Glutamatergic neuron (in vitro differentiated cells): ENCODE measurements at places on chromosomes 5 and 9. TPM values are rescaled to one million over a fixed set of nuclear protein-coding genes. Genes with fewer than 3 reads are reported as not detected.

GRCh38 chr5:95393279-95393678 is 2.1 kb downstream of the FAM81B start:
- DNase-seq: no peak

- DNase-seq: no peak
Observed at GRCh38 chr5:37988454-37989046, 148.7 kb upstream of the GDNF start.

GRCh38 chr5:154278908-154279307 is 88.4 kb downstream of the GALNT10 start:
- DNase-seq: no peak

GRCh38 chr9:101486693-101487442 is 46.8 kb upstream of the RNF20 start:
- peak; percentile 78 for DNase-seq

- no peak for DNase-seq
Observed at GRCh38 chr5:57577432-57578175, 95.0 kb upstream of the ACTBL2 start.

DNA sequence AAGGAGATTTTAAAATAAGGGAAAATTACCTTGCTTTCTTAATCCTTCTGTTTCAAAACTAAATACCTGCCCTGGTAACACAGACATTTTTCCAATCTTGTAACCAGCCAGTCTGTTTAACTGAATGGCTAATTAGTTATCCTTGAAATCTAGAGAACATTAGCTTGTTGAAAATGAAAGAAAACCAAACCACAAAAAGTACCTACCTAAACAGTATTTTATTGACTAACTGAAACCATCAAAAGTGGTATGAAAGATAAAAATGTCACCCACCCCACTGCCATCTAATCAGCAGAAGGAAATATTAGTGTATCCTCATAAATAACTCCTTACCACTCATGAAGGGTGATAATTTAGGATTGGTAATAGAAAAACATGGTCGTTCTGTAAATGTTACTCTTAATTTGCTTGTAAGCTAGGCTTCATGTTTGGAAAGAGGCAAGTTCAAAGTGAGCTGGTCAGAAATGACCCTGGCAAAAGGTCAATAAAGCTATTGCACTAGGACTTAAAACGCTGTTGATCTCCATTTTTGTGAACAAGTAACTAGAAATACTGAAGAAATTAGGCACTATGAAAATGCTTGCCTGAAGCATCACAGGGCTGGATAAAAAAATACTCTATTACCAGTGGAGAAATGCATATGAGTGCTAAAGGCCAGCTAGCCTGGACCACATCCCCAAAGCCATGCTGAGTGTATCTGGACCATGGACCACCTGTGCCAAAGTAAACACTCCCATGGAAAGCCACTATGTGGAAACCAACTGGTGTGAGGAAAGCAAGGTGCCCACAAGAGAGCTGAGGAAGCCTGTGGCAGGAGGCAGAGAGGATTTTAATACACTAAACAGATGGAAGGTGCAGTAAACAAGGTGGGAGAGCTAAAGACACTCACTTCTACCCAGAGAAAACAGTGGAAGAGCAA is 8.4 kb downstream of the SEMA5A start:
- DNase-seq: no peak

DNA sequence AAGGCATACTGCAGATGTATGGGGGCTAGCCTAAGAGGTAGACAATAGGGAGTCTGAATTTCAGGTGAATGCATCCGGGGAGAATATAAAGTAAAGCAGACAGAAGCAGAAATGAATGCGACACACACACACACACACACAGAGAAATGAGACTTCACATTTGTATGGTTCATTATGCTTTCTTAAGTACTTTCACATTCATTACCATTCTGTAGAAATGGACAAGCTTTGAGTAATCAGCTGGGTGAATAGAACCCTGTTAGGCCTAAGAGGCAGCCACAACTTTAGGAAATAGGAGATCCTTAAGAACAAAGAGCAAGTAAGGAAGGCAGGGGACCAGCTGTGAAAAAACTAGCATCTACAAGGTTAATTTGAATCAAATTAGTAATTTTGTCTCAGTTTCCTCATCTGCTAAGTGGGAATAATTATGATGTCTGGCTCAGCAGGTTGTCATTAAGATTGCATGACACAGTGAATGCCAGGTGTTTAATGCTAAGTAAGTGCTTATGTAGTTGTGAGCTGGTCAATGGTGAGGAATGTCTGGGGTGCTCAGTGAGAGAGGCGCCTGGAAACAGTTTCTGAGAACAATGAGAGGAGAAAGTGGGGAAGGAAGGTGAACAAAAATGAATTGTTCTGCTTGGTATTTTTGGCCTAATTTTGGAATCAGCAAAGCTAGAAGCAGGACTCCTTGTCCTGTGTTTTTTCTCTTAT is 265.8 kb upstream of the CLINT1 start:
- no peak for DNase-seq

TNFSF8 gene
- total RNA-seq: not detected

PKN3 gene
- total RNA-seq: 4.3 TPM
